SJSA1 (cell line): ENCODE measurements at places on chromosomes 1 and 21.
A peak's percentile ranks its signal among the peaks of the same experiment; 100 is the strongest.

DNA sequence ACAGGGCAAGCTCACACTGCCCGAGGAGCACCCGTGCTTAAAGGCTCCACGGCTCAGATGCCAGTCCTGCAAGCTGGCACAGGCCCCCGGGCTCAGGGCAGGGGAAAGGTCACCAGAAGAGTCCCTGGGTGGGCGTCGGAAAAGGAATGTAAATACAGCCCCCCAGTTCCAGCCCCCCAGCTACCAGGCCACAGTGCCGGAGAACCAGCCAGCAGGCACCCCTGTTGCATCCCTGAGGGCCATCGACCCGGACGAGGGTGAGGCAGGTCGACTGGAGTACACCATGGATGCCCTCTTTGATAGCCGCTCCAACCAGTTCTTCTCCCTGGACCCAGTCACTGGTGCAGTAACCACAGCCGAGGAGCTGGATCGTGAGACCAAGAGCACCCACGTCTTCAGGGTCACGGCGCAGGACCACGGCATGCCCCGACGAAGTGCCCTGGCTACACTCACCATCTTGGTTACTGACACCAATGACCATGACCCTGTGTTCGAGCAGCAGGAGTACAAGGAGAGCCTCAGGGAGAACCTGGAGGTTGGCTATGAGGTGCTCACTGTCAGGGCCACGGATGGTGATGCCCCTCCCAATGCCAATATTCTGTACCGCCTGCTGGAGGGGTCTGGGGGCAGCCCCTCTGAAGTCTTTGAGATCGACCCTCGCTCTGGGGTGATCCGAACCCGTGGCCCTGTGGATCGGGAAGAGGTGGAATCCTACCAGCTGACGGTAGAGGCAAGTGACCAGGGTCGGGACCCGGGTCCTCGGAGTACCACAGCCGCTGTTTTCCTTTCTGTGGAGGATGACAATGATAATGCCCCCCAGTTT, 1.3 kb downstream of the CELSR2 start:
- H3K36me3 ChIP-seq, result peaks cover 2% of the 10 kb centered on the region; the same call in 1 of the 2 replicates
- DNase-seq, result no peak
- H3K27ac ChIP-seq, result no peak overlapping the region
- peaks cover 14% of the 10 kb centered on the region for H3K27me3 ChIP-seq
- H3K4me1 ChIP-seq, result peaks cover 25% of the 10 kb centered on the region
- H3K4me3 ChIP-seq, result no peak overlapping the region

DNA sequence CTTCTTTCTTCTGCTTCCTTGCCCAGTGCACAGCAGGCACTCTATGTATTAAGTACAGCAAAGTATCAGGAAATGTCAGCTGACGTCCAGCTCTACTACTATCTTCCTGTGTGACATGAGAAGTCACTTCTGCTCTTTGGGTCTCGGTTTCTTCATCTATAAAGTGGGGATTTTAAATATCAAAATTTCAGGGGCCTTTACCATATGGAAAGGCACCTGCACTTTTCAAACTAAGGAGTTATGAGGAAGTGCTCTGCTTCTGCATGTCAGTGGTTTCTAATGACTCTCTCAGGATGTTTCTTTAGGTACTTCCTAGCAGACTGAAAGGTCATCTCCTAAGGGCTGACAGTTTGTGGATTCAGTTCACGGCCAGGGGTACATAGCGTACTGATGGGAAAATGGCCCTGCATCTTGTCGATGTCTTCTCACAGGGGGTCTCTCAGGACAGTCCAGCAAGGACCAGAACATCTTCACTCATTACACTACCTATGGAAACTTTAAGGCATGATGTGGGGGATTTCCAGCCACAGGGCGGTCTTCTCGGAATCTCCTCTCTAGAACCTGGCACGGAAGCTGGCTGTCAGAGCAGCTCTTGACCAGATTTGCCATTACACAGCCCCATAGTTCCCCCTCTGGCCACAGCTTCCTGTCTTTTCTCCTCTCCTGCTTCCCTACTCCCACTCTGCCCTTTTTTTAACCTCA, 42.0 kb upstream of the MTF1 start:
- H3K4me3 ChIP-seq, result no peak overlapping the region
- no peaks in the 10 kb centered on the region for H3K4me1 ChIP-seq
- H3K27ac ChIP-seq, result no peak overlapping the region
- H3K27me3 ChIP-seq, result no peaks in the 10 kb centered on the region

DNA sequence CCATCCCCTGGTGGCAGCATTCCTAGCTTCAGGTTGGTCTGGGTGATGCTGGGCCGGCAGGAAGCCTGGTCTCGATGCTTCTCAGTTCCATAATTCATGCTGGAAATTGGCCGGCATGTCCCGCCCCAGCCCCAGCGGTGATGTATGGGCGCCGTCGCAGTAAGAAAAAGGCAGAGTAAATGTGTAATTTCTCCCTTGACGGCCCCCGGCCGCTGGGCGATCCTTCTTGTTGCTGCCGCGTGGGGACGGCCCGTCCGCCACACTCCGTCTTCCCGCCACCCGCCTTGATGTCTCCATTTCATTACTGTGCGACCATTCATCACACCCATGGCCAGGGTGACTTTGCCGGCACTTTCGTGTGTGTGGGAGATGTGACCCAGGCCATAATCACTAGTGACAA, 8.5 kb downstream of the DMAP1 start:
- no peak overlapping the region for H3K27ac ChIP-seq
- H3K4me1 ChIP-seq, result no peaks in the 10 kb centered on the region
- no peaks in the 10 kb centered on the region for H3K27me3 ChIP-seq
- peaks cover 51% of the 10 kb centered on the region for H3K36me3 ChIP-seq
- no peak for DNase-seq

- peaks cover 10% of the 10 kb centered on the region; the same call in 1 of the 2 replicates for H3K27me3 ChIP-seq
- H3K27ac ChIP-seq, result no peak overlapping the region
- peaks cover 4% of the 10 kb centered on the region for H3K4me1 ChIP-seq
- H3K4me3 ChIP-seq, result no peak overlapping the region
- DNase-seq, result no peak
- no peaks in the 10 kb centered on the region; the same call in 1 of the 2 replicates for H3K36me3 ChIP-seq
These were observed 5.2 kb downstream of the NPL start for GRCh38 chr1:182794676-182795201.

DNA sequence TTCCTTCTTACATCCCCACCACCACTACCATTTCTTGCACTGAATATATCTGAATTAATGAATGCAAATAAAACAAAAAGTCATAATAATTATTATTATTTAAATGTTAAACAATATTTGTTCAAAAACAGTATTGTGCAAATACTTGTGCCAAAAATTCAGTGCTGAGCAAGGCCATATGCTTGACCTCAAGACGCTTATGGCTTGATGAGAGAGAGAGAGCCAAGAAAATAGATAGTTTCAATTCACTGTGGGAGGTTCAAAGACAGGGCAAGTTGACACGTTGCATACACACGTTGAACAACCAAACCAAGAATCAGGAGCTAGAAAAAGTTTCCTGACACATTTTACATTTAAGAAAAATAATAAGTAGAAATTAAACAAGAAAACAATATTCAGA, 1421.7 kb downstream of the KCNT2 start:
- no peak overlapping the region for H3K27ac ChIP-seq
- no peak for DNase-seq
- H3K27me3 ChIP-seq, result no peaks in the 10 kb centered on the region
- H3K4me3 ChIP-seq, result no peak overlapping the region
- H3K4me1 ChIP-seq, result no peaks in the 10 kb centered on the region

- no peak overlapping the region for H3K27ac ChIP-seq
- peaks cover 69% of the 10 kb centered on the region for H3K36me3 ChIP-seq
- no peak for DNase-seq
- no peak overlapping the region for H3K4me3 ChIP-seq
- no peaks in the 10 kb centered on the region for H3K4me1 ChIP-seq
These were observed 20.2 kb upstream of the SLFNL1 start for GRCh38 chr1:41041614-41042270.

- no peaks in the 10 kb centered on the region for H3K36me3 ChIP-seq
- no peaks in the 10 kb centered on the region for H3K27me3 ChIP-seq
- peaks cover 28% of the 10 kb centered on the region for H3K4me1 ChIP-seq
- no peak overlapping the region for H3K4me3 ChIP-seq
- H3K27ac ChIP-seq, result no peak overlapping the region
- DNase-seq, result no peak
These were observed 101.1 kb upstream of the JUN start for GRCh38 chr1:58884706-58885661.

- H3K4me3 ChIP-seq, result no peak overlapping the region
- no peaks in the 10 kb centered on the region; the same call in 1 of the 2 replicates for H3K4me1 ChIP-seq
- no peak overlapping the region for H3K27ac ChIP-seq
- no peaks in the 10 kb centered on the region; the same call in none of the 2 replicates for H3K27me3 ChIP-seq
These were observed 41.6 kb upstream of the VWA5B1 start for GRCh38 chr1:20248971-20249612.

DNA sequence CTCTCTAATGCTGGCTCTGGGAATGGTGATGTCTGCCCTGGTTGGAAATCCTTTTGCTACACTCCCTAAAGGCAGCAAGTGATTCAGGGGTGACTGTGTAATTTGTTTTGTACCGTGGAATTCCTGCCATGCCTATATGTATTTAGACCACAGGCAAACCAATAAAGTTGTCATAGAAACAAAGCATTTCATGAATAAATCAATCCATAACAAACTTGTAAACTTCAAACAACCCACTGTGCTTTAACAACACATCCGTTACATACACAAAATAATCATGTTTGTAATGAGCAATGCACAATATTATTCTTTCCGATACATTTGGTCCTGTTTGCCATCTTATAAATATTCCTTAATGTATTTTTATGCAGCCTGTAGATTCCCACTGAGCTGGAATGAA, 330.3 kb upstream of the SNX7 start:
- H3K4me3 ChIP-seq, result no peak overlapping the region
- no peaks in the 10 kb centered on the region for H3K36me3 ChIP-seq
- H3K27ac ChIP-seq, result peak overlapping the region; percentile 4; the same call in 1 of the 2 replicates
- H3K4me1 ChIP-seq, result peaks cover 29% of the 10 kb centered on the region
- H3K27me3 ChIP-seq, result no peaks in the 10 kb centered on the region
- no peak for DNase-seq

DNA sequence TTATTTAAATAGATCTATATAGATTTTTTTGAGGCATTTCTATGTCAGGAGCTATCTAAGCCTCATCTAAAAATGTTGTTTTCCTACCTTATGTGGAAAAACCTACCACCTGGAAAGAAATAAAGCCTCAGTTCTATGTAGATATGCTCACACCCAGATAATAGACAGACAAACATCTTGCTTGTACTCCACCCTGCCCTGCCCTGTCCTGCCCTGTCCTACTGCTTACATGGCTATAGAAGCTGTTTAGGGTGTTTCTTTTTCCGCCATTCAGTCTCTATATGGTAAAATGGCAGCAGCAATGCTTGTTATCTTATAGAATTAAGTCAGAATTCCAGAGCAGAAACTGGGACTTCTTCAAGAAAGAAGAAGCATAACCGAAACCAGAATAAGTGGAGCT, 13.4 kb downstream of the CTTNBP2NL start:
- H3K4me3 ChIP-seq, result no peak overlapping the region
- H3K27ac ChIP-seq, result no peak overlapping the region
- peaks cover 30% of the 10 kb centered on the region for H3K36me3 ChIP-seq

DNA sequence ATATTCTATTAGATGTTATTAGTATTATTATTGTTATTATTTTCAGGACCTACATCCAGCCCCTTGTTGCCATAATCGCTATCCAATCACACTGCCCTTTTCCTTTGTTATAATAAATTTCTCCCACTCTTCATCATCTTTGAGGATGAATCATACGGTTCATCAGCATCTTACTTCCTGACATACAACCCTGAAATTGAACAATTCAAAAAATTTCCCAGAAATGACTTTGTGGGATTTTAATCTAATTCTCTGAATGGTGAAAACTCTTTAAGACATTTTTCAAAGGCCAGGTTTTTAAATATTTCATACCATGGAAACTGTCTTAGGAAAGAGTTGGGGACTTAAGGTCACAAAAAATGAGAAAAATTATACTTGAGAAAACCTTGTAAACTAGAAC, 353.5 kb downstream of the ST6GALNAC3 start:
- no peaks in the 10 kb centered on the region for H3K36me3 ChIP-seq
- no peak overlapping the region for H3K27ac ChIP-seq
- H3K27me3 ChIP-seq, result no peaks in the 10 kb centered on the region
- H3K4me3 ChIP-seq, result no peak overlapping the region
- H3K4me1 ChIP-seq, result no peaks in the 10 kb centered on the region

DNA sequence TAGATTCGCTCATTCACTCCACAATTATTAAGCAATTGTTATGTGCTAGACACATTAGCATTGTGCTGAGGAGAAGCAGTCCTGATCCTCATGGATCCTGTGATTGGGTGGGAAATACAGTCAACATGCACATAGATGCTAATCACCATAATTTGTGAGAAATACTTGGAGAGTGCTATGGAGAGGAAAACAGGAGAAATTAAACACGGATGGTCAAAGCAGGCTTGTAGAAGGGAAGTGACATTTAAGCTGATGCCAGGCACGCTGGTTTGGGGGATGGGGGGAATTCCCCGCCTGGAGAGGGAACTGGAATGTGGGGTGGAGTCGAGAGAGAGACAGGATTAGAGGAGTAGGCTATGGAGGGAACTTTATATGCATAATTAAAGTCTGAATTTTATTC, 52.2 kb upstream of the L1TD1 start:
- peaks cover 10% of the 10 kb centered on the region for H3K4me1 ChIP-seq
- no peak overlapping the region for H3K27ac ChIP-seq
- H3K27me3 ChIP-seq, result no peaks in the 10 kb centered on the region
- H3K36me3 ChIP-seq, result no peaks in the 10 kb centered on the region
- DNase-seq, result peak; percentile 64

DNA sequence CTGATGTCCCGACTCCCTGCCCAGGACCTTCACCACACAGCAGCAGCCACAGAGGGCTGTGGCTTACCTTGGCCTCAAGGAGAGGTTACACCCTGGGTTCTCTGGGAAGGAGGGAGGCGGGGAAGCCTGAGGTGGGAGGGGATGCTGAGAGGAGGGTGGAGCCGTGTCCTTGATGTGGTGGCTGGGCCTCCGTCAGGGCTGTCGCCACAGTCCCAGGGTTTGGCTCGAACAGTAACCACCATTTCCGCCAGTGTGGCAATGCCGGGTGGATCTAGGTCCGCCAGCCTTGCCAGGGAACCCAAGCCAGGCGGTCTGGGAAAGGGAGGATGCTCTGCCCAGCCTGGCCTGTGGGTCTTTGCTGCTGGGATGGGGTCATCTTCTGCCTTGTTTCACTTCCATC, 18.4 kb upstream of the CDCA8 start:
- no peaks in the 10 kb centered on the region for H3K4me1 ChIP-seq
- no peak overlapping the region for H3K4me3 ChIP-seq
- DNase-seq, result no peak
- H3K27ac ChIP-seq, result no peak overlapping the region
- H3K27me3 ChIP-seq, result peaks cover 50% of the 10 kb centered on the region

GRCh38 chr1:160608057-160608456, 28.8 kb upstream of the CD84 start:
- no peaks in the 10 kb centered on the region for H3K36me3 ChIP-seq
- DNase-seq, result no peak
- H3K27ac ChIP-seq, result no peak overlapping the region
- no peaks in the 10 kb centered on the region for H3K4me1 ChIP-seq
- no peak overlapping the region for H3K4me3 ChIP-seq
- peaks cover 5% of the 10 kb centered on the region for H3K27me3 ChIP-seq

- DNase-seq, result no peak
- no peak overlapping the region for H3K4me3 ChIP-seq
- peaks cover 37% of the 10 kb centered on the region for H3K36me3 ChIP-seq
- H3K27ac ChIP-seq, result no peak overlapping the region
- no peaks in the 10 kb centered on the region for H3K4me1 ChIP-seq
These were observed 19.2 kb downstream of the MAST2 start for GRCh38 chr1:45822644-45823043.
